ENCODE measurements at places on chromosomes 13 and 19. TPM values are rescaled to one million over a fixed set of nuclear protein-coding genes. Genes with fewer than 3 reads are reported as not detected.

The ERCC5 gene
- 43.8 TPM for total RNA-seq

The ZNF681 gene
- total RNA-seq: 1.3 TPM

The SIAH3 gene
- not detected for total RNA-seq

The MPHOSPH8 gene
- 9.8 TPM for total RNA-seq

The IL12RB1 gene
- total RNA-seq: 0.10 TPM

The SMIM44 gene
- not detected for total RNA-seq

The IZUMO2 gene
- total RNA-seq: not detected

The PTH2 gene
- not detected for total RNA-seq

The TMC4 gene
- total RNA-seq: not detected

The ANKLE1 gene
- 1.3 TPM for total RNA-seq

The TLE2 gene
- 34.6 TPM for total RNA-seq

The TGFB1 gene
- total RNA-seq: 37.7 TPM

The C1QTNF9B gene
- total RNA-seq: not detected

The GJB2 gene
- total RNA-seq: not detected

The UPF1 gene
- total RNA-seq: 67.4 TPM

The ZNF682 gene
- 6.3 TPM for total RNA-seq

The HIPK4 gene
- total RNA-seq: 0.10 TPM

The SLITRK6 gene
- not detected for total RNA-seq

The CILP2 gene
- total RNA-seq: not detected

The OR7A5 gene
- total RNA-seq: not detected

The TBXA2R gene
- 1.7 TPM for total RNA-seq

The LILRB5 gene
- total RNA-seq: not detected

The ZNF726 gene
- 3.6 TPM for total RNA-seq

The TTC9B gene
- not detected for total RNA-seq

The OR7D4 gene
- total RNA-seq: not detected

The LIPE gene
- 5.6 TPM for total RNA-seq

The IL4I1 gene
- 2.6 TPM for total RNA-seq

The RYR1 gene
- total RNA-seq: under 0.01 TPM

The SLC1A6 gene
- not detected for total RNA-seq

The CCNA1 gene
- 3.2 TPM for total RNA-seq

The CEACAM3 gene
- total RNA-seq: not detected

The SHISA2 gene
- 0.98 TPM for total RNA-seq

The ZSCAN4 gene
- 0.10 TPM for total RNA-seq

All from vein endothelial cell (primary cell).